ENCODE measurements at places on chromosomes 4 and X. TPM values are rescaled to one million over a fixed set of nuclear protein-coding genes. Genes with fewer than 3 reads are reported as not detected.

Gene NUDT10
- total RNA-seq = 15.5 TPM

Gene MED14
- 36.3 TPM for total RNA-seq

Gene MND1
- total RNA-seq = not detected

Gene SHOX
- not detected for total RNA-seq

Gene ATG4A
- 5.4 TPM for total RNA-seq

Gene CCDC149
- total RNA-seq = 16.7 TPM

- no peaks in the 10 kb centered on the region for H3K27me3 ChIP-seq
- no peak overlapping the region for H3K27ac ChIP-seq
Observed at GRCh38 chr4:16862697-16863096, 35.7 kb downstream of the LDB2 start.

GRCh38 chr4:1297023-1297395 lies 7.3 kb downstream of the MAEA start:
- peaks cover 51% of the 10 kb centered on the region for H3K4me1 ChIP-seq
- no peak for DNase-seq
- H3K27me3 ChIP-seq = no peaks in the 10 kb centered on the region
- no peak overlapping the region for H3K27ac ChIP-seq
- H3K36me3 ChIP-seq = no peaks in the 10 kb centered on the region

GRCh38 chrX:39258331-39258730 lies 457.1 kb downstream of the MID1IP1 start:
- H3K4me3 ChIP-seq = no peak overlapping the region
- H3K4me1 ChIP-seq = no peaks in the 10 kb centered on the region
- no peaks in the 10 kb centered on the region for H3K36me3 ChIP-seq
- no peak overlapping the region for H3K27ac ChIP-seq
- no peaks in the 10 kb centered on the region for H3K27me3 ChIP-seq
- no peak for DNase-seq

- peaks cover 32% of the 10 kb centered on the region for H3K4me1 ChIP-seq
- H3K27me3 ChIP-seq = peaks cover 11% of the 10 kb centered on the region
- no peak overlapping the region for H3K27ac ChIP-seq
- no peak for DNase-seq
- H3K4me3 ChIP-seq = no peak overlapping the region
- no peaks in the 10 kb centered on the region for H3K36me3 ChIP-seq
Observed at GRCh38 chr4:185018834-185019455, 655 bp downstream of the HELT start.

DNA sequence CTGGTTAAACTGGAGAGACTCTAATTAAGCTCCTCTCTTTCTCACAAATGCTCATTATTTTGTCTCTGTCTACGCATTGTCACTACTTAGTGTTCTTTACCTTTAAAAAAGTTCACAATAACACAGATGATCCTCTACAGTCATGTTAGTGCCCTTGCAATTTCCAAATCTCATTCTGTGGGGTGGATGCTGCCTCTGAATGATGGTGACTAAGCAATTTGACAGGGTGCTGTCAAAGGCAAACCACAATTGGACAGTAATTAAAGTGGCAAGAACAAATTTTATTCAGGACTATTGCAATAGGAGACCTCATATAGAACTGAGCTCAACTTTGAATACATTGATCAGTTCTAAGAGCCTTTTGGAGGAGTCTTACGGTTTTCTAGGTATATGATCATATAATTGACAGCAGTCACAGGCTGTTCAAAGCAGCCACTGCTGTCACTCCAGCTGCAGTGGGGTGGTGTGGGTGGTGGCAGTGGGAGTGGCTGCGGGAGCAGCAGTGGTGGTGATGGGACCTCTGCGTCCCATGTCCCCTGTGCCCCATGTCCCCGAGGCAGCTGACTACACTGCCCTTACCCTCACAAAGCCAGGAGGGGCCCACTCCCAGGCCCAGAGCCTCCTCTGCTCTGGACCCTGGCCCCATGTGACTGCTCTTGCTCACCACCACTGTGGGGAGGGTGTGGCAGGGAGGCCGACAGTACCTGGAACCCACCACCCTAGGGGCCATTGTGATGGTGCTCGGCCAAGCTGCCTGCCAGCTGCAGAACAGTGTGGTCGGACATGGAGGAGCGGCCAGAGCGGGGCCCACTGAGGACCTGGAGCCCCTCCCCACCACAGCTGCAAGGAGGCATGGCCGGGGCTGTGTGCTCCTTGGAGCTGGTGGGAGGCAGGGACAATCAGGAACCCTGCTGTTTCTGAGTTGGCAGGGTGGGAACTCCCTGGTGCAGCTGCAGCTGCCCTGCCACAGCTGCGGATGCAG lies 30.4 kb upstream of the PAGE1 start:
- H3K27ac ChIP-seq = no peak overlapping the region
- H3K4me3 ChIP-seq = no peak overlapping the region
- H3K27me3 ChIP-seq = no peaks in the 10 kb centered on the region
- H3K4me1 ChIP-seq = no peaks in the 10 kb centered on the region
- DNase-seq = no peak

DNA sequence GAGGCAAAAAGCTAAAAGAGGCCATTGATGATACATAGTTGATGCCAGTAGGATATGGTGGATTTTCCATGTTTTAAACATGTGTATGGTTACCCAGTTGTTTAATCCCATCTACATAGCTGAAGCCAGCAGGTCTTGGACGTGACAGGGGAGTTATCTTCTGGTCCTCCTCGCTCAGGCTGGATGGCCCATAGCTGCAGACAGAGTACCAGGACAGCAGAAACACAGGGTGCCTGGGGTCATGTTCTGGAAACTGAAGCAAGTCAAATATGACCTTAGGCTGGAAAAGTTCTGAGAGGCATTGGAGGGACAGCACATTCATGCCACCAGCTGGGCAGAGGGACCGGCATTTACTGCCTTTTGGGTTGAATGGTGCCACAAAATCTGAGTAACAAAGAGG lies 118.0 kb upstream of the GPC4 start:
- no peak overlapping the region for H3K27ac ChIP-seq
- DNase-seq = no peak
- H3K4me1 ChIP-seq = no peaks in the 10 kb centered on the region
- no peaks in the 10 kb centered on the region for H3K27me3 ChIP-seq
- no peak overlapping the region for H3K4me3 ChIP-seq

DNA sequence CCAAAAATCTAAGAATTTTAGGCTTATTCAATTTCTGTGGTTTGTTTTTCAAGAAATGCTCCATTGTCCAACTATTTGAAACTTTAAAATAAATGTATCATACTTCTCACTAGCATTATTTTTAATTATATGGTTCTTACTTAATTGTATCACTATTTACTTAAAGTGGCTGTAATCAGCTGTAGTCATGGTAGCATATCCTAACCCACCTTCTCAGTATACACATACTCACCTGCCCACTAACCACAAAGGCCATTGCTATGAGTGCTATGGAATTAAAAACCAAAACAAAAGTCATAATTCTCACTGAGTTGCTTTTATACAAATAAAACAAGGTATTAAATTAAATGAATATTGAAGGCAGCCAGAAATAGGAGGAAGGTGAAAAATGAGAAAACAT lies 5.0 kb downstream of the FBXO8 start:
- no peak for DNase-seq
- H3K27me3 ChIP-seq = no peaks in the 10 kb centered on the region
- H3K4me3 ChIP-seq = no peak overlapping the region
- H3K27ac ChIP-seq = no peak overlapping the region

GRCh38 chr4:184510401-184510800 lies 36.1 kb upstream of the IRF2 start:
- H3K36me3 ChIP-seq = no peaks in the 10 kb centered on the region
- H3K27ac ChIP-seq = no peak overlapping the region

- H3K36me3 ChIP-seq = no peaks in the 10 kb centered on the region
- H3K4me3 ChIP-seq = no peak overlapping the region
- H3K4me1 ChIP-seq = peaks cover 43% of the 10 kb centered on the region
Observed at GRCh38 chr4:2263926-2264321, 2.0 kb upstream of the MXD4 start.

DNA sequence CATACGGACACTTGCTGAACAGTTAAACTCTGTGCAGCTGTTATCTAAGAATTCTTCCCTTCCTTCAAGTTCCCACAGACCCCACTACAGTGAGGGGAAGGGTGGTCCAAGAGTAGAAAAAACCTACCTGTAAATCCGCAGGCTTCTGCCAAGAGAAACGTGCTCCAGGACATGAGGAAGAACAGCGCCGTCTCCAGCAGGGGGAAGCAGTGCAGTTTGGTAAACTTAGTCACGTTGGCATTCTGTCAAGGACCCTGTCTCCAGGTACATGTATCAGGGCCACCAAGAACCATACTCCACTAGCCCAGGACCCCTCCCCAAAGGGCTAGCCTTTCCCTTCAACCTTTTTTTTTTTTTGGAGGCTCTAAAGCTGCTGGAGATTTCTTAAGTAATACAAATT lies 79.9 kb downstream of the CHST7 start:
- H3K27me3 ChIP-seq = no peaks in the 10 kb centered on the region
- no peaks in the 10 kb centered on the region for H3K36me3 ChIP-seq
- no peak overlapping the region for H3K27ac ChIP-seq
- no peak for DNase-seq
- peaks cover 4% of the 10 kb centered on the region for H3K4me1 ChIP-seq

- no peak for DNase-seq
- peaks cover 97% of the 10 kb centered on the region for H3K4me1 ChIP-seq
- peak overlapping the region; percentile 44 for H3K27ac ChIP-seq
Observed at GRCh38 chrX:2705046-2705832, 14.1 kb downstream of the CD99 start.

DNA sequence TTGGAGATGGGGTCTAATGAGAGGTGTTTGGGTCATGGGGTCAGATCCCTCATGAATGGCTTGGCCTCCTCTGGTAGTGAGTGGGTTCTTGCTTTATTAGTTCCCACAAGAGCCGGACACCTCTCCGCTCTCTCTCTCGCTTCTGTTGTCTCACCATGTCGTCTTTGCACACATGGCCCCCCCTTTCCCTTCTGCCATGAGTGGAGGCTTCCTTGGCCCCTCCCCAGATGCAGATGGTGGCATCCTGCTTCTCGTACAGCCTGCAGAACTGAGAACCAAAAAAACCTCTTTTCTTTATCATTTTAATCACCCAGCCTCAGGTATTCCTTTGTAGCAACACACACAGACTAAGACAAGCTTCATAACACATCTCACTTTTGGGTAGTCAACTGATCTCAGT lies 49.6 kb upstream of the SPRY1 start:
- no peaks in the 10 kb centered on the region for H3K36me3 ChIP-seq
- no peak overlapping the region for H3K27ac ChIP-seq
- DNase-seq = no peak

DNA sequence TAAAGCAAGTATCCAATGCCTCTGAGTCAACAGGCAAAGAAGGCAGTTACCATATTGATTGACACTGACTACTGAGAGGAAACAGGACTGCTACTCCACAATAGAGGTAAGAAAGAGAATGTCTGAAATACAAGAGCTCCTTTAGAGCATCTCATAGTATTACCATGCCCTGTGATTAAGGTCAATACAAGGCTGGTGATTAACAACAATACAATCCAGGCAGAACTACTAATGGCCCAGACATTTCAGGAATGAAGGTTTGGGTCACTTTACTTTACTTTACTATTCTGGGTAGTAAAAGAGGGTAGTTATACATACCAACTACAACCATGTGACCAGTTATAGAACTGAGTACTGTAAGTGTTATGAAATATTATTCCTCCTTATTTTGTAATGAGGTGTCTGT lies 44.5 kb downstream of the BRWD3 start:
- H3K4me3 ChIP-seq = no peak overlapping the region
- no peaks in the 10 kb centered on the region for H3K4me1 ChIP-seq
- no peaks in the 10 kb centered on the region for H3K27me3 ChIP-seq
- DNase-seq = no peak

DNA sequence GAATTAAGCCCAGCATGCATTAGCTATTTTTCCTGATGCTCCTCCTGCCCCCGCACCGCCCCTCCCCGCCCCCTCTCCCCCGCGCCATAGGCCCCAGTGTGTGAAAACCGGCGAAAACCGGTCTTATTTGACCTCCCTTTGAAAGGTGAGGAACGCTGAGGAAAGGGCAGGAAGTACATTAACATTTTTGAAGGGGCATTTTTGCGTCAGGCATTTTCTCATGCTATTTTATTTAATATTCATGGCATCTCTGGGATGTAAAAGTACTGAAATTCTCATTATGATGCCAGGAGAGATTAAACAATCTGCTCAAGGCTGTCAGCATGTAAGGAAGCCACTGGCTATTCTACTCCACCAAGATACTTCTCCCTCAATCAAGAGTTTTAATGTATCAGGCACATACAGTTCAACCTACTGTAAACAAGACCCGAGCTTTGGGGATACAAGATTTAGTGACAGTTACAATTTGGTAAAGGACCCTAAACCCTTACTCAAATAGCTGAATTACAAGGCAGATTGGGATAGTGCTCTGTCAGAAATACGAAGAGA lies 1.2 kb upstream of the NMU start:
- no peak for DNase-seq
- no peaks in the 10 kb centered on the region for H3K27me3 ChIP-seq
- H3K4me3 ChIP-seq = no peak overlapping the region
- H3K27ac ChIP-seq = no peak overlapping the region

DNA sequence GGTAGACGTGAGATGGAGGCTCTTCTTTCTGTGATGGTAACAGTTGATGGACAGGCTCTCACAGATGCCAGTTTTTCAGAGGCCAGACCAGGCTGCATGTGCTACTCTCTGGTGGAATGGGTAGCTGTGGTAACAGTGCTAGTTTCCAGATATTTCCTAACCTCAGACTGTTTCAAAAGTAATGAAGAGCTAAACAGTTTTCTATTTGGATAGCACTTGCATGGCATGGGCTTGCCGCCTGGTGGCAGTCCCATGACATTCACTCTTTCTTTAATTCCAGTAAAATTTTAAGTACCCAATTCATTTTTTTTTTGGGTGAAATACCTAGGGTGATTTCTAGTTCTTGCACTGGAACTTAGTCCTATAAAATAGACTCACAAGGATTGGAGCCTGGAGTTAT lies 220.2 kb upstream of the MAD2L1 start:
- no peaks in the 10 kb centered on the region for H3K27me3 ChIP-seq
- H3K27ac ChIP-seq = no peak overlapping the region
- no peak overlapping the region for H3K4me3 ChIP-seq
- no peaks in the 10 kb centered on the region for H3K4me1 ChIP-seq
- no peaks in the 10 kb centered on the region for H3K36me3 ChIP-seq

DNA sequence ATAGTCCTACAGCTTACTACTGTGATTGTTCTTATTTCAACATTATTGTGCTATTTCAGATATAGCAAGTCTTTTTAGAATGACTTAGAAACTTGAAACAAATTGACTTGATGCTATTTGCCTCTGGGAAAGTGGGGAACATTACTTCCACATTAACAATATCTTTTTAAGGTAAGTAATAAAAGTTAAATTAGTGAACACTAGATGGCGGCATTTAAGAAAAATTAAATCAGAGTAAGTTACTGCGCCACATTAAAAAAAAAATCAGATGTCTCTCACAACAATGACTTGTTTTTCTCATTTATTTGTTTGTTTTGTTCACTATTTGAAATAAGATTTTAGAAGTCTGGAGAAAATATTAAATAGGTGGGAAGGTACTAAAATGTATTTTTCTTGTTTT lies 1026.9 kb upstream of the SLIT2 start:
- H3K36me3 ChIP-seq = no peaks in the 10 kb centered on the region
- no peak for DNase-seq
- no peak overlapping the region for H3K4me3 ChIP-seq
- H3K4me1 ChIP-seq = no peaks in the 10 kb centered on the region
- no peak overlapping the region for H3K27ac ChIP-seq

- H3K27ac ChIP-seq = no peak overlapping the region
- DNase-seq = no peak
- no peak overlapping the region for H3K4me3 ChIP-seq
- H3K36me3 ChIP-seq = no peaks in the 10 kb centered on the region
Observed at GRCh38 chr4:180947425-180947824, 1295.8 kb upstream of the TENM3 start.
